ENCODE measurements at places on chromosomes 12 and 14. TPM values are rescaled to one million over a fixed set of nuclear protein-coding genes. Genes with fewer than 3 reads are reported as not detected.

- H3K4me1 ChIP-seq, result no peaks in the 10 kb centered on the region
- H3K4me3 ChIP-seq, result no peak overlapping the region
- DNase-seq, result no peak
- peak overlapping the region; percentile 78 for H3K27ac ChIP-seq
- peaks cover 18% of the 10 kb centered on the region for H3K36me3 ChIP-seq
Measured at GRCh38 chr12:124432376-124432775, 135.0 kb downstream of the NCOR2 start.

GRCh38 chr12:92076101-92076500, 69.5 kb downstream of the BTG1 start:
- DNase-seq, result no peak
- no peak overlapping the region for H3K4me3 ChIP-seq
- H3K36me3 ChIP-seq, result no peaks in the 10 kb centered on the region
- peak overlapping the region; percentile 79 for H3K27ac ChIP-seq
- H3K27me3 ChIP-seq, result no peaks in the 10 kb centered on the region

Gene SSPN
- total RNA-seq, result 61.1 TPM

DNA sequence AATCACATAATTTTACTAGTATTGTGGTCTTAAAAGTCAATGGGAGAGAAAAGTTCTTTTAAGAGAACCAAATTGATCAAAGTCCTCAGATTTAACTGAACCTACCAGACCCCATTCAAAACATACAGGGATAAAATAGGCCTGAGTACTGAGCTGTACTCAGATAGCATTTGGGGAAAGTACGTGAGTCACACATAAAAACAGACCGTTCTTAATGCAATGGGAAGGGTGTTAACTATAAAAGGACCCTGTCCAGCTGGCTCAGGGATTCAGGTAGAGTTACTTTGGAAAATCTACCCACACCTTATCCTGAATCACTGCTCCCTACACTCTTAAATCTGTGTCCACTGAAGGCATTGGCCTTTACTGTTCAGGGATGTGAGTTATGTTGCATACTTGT, 78.0 kb downstream of the PTPN21 start:
- H3K27me3 ChIP-seq, result no peaks in the 10 kb centered on the region
- peaks cover 61% of the 10 kb centered on the region for H3K36me3 ChIP-seq
- H3K27ac ChIP-seq, result peak overlapping the region; percentile 32
- no peak for DNase-seq
- peaks cover 23% of the 10 kb centered on the region for H3K4me1 ChIP-seq
- no peak overlapping the region for H3K4me3 ChIP-seq

Gene SLCO1B1
- total RNA-seq, result not detected

GRCh38 chr14:31166271-31166561, 41.4 kb downstream of the HECTD1 start:
- peaks cover 84% of the 10 kb centered on the region for H3K36me3 ChIP-seq
- no peaks in the 10 kb centered on the region for H3K4me1 ChIP-seq
- no peak for DNase-seq
- peak overlapping the region; percentile 68 for H3K27ac ChIP-seq
- H3K27me3 ChIP-seq, result no peaks in the 10 kb centered on the region
- no peak overlapping the region for H3K4me3 ChIP-seq

All from right atrium auricular region (tissue), 2 donors.